ENCODE measurements at places on chromosomes 4 and X.

- DNase-seq: no peak
These were observed 241.0 kb downstream of the SLC39A8 start for GRCh38 chr4:102104278-102104677.

GRCh38 chr4:185580699-185581098, 45.4 kb upstream of the PDLIM3 start:
- no peak for DNase-seq

- no peak for DNase-seq
These were observed 45.3 kb downstream of the SLC9A6 start for GRCh38 chrX:136030303-136031191.

GRCh38 chrX:150873616-150874015, 24.9 kb downstream of the CD99L2 start:
- no peak for DNase-seq

GRCh38 chr4:4941751-4942150, 77.5 kb downstream of the CYTL1 start:
- DNase-seq: no peak

DNA sequence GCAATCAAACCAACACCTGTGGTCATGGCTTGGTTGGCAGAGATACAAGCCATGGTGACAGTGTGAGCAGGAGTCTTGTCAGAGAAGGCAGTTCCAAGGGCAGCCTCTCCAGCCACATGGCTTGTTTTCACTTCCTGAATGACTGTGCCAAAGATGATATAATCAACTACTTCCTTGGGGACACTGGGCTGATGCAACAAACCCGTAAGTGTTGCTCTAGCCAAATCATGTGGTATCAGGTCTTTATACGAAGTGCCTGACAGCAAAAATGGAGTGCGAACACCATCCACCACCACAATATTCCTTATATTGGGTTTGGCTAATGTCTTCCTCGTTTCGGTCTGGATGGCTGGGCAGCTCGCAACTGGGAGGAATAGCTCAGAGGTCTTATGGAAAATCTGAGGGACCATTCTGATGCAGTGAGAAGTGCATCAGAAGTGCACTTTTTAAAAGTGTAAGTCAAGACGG, 922.0 kb downstream of the NLGN4X start:
- no peak for DNase-seq

- no peak for DNase-seq
These were observed 12.5 kb upstream of the OSTC start for GRCh38 chr4:108637856-108638255.

- DNase-seq: no peak
These were observed 29.3 kb upstream of the SRPX start for GRCh38 chrX:38249965-38250364.

DNA sequence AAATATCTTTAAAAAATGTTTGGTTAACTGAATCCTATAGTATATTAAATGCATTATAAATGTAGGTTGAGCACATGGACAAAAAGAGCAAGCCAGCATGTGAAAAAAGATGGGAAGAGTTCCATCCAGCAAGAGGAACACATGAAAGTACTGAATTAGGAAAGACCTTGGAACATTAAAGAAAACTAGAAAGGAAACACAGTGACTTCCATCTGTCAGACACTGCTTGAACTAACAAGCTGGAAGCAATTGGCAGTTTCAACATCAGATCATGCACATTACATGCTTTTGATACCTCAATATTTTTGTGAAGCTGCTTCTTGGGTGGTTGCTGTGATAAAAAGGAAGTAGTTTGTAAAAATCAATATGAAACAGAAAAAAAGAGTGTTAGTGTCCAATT, 626.8 kb upstream of the GNPDA2 start:
- no peak for DNase-seq

DNA sequence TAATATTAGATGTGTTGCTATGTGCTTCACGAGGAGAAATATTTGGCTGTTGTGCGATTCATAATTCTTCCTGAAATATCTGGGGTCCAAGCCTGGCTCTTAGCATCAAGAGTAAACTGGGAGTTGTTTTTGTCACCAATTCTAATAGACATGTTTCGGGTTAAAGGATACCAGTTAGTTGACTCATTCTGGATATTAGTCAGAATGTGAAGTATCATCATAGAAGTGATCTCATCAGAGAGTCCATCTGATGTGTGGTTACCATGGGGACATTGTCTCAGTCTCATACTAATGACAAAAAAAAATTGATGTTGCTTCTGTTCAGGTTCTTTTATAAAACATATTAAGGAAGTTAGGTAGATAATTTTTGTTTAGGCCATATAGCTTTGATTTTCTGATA, 57.2 kb upstream of the MTMR1 start:
- DNase-seq: no peak

DNA sequence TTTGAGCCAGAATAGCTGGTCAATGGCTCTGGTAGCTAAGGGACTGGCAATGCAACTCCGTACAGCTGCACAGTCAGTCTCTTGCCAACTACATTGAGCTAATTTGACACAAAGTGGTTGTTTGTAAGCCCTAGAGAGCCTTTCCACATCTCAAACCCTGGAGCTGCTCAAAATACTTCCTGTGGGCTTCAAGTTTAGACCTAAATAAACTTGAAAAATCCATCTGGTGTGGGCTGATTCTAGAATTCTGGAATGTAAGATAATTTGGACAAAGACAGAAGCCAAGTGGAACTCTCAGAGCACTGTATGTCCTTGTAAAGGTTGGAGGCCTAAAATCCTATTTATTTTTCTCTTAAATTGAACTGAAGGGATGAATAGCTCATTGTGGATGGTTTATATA, 380.8 kb downstream of the SPRY1 start:
- no peak for DNase-seq

- DNase-seq: no peak
These were observed 6.8 kb upstream of the SORCS2 start for GRCh38 chr4:7185487-7186030.

DNA sequence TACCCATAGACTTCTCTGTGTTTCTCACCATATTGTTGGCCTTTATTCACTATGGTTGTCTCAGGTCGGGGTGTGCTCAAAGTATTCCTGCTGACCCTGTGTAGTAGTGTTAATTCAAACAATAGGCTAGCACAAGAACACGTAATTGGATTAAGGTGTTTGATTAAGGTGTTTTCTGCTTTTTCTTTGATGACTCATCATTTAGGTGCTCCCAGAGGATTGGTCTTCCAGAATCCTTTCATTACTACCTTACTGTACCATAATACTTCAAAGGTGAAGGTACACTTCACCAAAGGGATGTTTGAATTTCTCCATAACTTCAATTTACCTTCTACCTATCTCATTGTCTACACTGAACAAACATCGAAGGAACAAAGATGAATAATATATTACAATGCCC, 121.7 kb upstream of the CCDC160 start:
- no peak for DNase-seq

DNA sequence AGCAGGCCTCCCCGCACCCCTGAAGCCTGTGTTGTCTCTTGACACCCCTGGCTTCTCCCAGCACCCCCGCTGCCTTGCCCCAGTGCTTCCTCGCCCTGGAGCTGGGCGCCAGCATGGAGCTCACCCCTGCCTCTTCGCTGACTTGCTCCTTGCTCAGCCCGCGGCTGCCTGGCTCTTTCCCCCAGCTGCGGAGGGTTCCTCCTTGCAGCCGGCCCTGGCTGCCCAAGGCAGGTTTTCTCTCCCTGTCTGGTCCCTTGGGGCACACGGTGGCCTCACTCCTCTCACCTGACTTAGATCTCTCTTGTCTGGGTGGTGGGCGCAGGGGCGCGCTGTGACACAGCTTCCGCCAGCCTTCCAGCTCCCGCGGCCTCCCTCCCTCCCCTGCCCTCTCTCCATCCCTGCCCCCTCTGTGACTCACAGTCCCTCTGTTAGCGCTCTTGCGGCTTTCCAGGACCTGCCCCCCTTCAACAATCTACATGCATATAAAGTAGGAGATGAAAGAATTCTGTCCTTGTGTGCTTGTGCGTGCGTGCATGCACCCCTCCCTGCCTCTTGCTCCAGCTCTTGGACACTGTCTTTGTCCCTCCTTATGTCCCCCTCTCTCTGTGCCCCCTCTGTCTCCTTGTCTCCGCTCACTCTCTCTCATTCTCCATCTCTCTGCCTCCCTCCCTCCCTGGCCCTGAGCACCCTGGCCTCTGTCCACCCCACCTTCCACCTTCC, 2.2 kb downstream of the PLXNB3 start:
- no peak for DNase-seq

DNA sequence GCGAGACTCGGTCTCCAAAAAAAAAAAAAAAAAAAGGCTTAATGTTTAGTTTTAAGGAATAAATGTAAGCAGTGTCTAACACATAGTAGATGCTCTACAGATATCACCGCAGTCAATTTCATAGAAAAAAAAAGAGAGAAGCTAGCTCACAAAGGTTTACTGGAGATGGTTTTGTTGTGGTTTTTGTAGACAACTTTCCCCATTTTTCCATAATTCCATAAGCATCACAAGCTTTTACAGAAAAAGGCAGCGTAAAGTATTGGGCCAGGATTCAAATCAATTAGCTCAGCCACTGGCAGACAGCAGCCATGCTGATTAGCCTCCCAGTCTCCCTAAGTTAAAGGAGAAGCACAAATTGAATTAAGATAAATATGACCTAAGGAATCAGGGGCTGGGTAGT, 1.5 kb downstream of the GRSF1 start:
- DNase-seq: no peak

GRCh38 chr4:141768954-141769353, 132.6 kb downstream of the IL15 start:
- DNase-seq: no peak

DNA sequence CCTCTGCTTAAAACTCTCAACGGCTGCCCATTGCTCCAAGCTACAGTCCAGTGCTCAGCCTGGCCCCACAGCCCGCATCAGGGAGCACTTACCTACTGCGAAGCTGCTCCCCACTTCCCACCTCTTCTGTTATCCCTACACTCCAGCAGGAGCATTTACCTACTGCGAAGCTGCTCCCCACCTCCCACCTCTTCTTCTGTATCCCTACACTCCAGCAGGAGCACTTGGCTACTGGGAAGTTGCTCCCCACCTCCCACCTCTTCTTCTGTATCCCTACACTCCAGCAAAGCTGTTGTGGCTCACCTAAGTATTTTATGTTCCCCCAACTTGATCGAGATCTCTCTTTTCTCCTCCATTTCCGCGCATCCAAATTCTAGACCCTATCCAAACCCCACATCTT, 563.3 kb upstream of the ZFP42 start:
- DNase-seq: no peak

DNA sequence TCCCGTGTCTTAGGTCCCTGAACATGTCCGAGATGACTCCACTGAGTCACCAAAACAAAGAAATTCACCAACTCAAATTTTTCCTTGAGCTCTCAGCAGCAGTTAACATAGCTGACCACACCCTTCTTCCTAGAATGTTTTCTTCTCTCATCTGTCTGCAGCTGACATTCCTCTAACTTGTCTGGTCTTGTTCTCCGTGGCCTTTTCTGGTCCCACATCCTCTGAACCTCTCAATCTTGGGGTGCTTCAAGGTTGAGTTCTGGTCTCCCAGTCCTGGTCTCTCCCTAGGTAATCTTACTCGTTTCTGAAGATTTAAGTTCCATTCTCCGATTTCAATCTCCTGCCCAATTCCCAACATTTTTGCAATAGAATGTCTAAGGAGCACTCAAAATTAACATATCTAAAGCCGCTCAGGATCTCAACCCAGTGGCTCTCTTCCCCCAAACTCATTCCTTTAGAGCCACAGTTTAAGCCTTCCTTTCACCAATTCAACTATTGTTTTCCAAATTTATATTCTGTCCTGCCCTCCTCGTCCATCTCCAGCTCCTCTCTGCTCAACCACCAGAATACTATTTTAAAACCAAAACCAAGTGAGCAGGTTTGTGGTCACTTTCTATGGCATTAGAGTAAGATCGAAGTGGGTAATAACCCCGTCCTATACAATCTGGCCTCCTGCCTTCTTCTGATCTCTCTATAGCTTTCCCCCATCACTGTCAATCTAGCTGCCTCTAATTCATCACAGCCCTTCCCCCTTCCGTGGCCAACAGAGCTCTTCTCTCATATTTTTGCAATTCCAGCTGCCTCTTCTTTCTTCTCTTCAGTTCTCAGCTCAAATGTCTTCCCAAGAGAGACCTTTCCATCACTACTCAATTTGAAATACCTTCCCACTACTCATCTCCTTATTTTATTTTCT, 1.2 kb downstream of the TRIML2 start:
- DNase-seq: no peak

- no peak for DNase-seq
These were observed 17.6 kb upstream of the DMP1 start for GRCh38 chr4:87632469-87632868.

- no peak for DNase-seq
These were observed 64.5 kb upstream of the PRSS12 start for GRCh38 chr4:118417325-118417724.

GRCh38 chrX:120302434-120302833, 8.8 kb downstream of the TMEM255A start:
- DNase-seq: no peak

DNA sequence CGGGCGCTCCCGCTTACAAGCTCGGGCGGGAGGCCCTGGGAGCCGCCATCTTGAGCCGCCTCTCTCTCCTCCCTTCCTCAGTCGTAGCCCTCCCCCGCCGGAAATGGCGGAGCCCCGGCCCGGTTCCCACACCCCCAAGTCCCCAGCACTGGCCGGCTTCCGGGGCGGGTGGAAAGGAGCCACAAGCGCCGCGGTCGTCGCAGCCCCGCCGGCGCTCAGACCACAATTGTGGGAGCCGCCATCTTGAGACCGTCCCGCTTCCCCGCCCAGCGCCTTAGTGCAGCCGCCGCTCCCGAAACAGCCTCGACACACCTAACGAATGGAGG, 531 bp downstream of the HCFC1 start:
- peak; percentile 79 for DNase-seq

DNA sequence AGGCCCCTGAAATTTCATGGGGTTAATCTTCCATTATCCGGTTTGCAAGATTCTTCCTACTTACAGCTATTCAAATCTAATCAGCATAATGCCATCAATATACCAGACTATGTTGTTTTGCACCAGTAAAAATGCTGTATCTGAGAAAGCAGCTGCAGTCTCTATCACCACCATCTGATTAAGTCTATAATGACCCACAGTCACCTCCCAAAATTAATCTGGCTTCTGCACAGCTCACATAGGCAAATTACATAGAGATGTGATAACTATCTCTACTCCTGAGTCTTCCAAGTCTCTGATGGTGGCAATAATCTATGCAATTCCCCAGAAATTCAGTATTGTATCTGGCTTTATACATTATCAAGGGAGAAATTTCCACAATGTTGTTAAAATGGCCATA, 113.2 kb downstream of the STPG2 start:
- DNase-seq: no peak

GRCh38 chr4:116387937-116388474, 697.4 kb downstream of the TRAM1L1 start:
- DNase-seq: no peak

- no peak for DNase-seq
These were observed 41.0 kb downstream of the TXLNG start for GRCh38 chrX:16827225-16827624.
